A549 treated with Mapracorat at 1 μM for 4 hours (cell line): ENCODE measurements at places on chromosomes 6 and 20. TPM values are rescaled to one million over a fixed set of nuclear protein-coding genes. Genes with fewer than 3 reads are reported as not detected.

Gene GJA10
- total RNA-seq = not detected in 5 replicates

Gene IL17F
- total RNA-seq = not detected in 5 replicates

Gene PPP1R3G
- total RNA-seq = 1.5 to 2.4 TPM (median 2.0 TPM) in 5 replicates

Gene PGC
- total RNA-seq = not detected in 5 replicates

Gene MEP1A
- total RNA-seq = not detected in 5 replicates
